ENCODE measurements at places on chromosomes 1 and 21. TPM values are rescaled to one million over a fixed set of nuclear protein-coding genes. Genes with fewer than 3 reads are reported as not detected.

- peaks cover 9% of the 10 kb centered on the region for H3K4me1 ChIP-seq
- DNase-seq: no peak
- H3K4me3 ChIP-seq: peak overlapping the region; percentile 3
- H3K36me3 ChIP-seq: no peaks in the 10 kb centered on the region
- no peaks in the 10 kb centered on the region for H3K27me3 ChIP-seq
These were observed 10.7 kb downstream of the MACF1 start for GRCh38 chr1:39214998-39215873.

The COL9A2 gene
- total RNA-seq: 1.7 TPM

The RGS5 gene
- 18.3 TPM for total RNA-seq

DNA sequence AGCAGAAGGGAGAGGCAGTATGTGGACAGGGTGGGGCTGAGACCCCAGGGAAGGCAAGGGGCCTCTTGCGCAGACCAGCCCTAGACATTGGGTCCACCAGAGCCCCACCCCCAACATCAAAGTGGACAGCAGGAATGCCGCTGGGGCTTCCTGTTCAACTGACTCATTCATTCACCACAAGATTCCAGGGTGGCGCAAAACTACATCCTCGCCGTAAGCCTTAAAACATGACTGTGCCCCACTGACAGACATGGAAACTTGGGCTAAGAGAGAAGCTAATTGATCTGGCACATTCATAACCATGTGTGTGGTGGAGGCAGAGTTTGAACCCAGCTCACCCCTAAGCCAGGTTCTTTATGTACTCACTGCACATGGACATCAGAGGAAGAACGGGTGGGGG, 14.0 kb downstream of the COL16A1 start:
- H3K36me3 ChIP-seq: no peaks in the 10 kb centered on the region
- H3K27me3 ChIP-seq: no peaks in the 10 kb centered on the region
- no peak overlapping the region for H3K27ac ChIP-seq
- no peak overlapping the region for H3K4me3 ChIP-seq
- H3K4me1 ChIP-seq: no peaks in the 10 kb centered on the region

- no peak for DNase-seq
- no peak overlapping the region for H3K4me3 ChIP-seq
- H3K4me1 ChIP-seq: no peaks in the 10 kb centered on the region
- no peaks in the 10 kb centered on the region for H3K27me3 ChIP-seq
These were observed 78.9 kb upstream of the MROH9 start for GRCh38 chr1:170856455-170856854.

DNA sequence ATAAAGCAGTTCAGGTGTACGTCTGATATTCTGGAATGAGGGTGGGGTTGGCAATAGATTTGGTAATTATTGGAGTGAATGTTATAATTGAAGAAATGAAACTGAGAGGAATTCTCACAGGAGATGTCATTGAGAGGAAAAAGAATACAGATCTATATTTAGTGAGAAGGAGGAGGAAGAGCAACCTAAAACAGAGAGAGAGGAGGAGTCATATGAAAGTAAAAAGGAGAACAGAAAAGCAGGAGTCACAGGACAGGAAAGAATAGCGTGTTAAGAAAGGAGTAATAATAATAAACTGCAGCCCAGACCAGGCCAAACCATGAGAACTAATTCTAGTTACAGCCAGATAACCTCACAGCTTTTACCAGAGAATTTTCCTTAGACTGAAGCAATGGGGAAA, 62.7 kb upstream of the MROH9 start:
- no peak overlapping the region for H3K27ac ChIP-seq
- no peak for DNase-seq
- no peaks in the 10 kb centered on the region for H3K27me3 ChIP-seq
- H3K36me3 ChIP-seq: no peaks in the 10 kb centered on the region
- no peaks in the 10 kb centered on the region for H3K4me1 ChIP-seq
